Caki2 (cell line): ENCODE measurements at places on chromosomes 12 and 14.

GRCh38 chr14:72172049-72172448 is 239.8 kb downstream of the RGS6 start:
- DNase-seq: no peak

DNA sequence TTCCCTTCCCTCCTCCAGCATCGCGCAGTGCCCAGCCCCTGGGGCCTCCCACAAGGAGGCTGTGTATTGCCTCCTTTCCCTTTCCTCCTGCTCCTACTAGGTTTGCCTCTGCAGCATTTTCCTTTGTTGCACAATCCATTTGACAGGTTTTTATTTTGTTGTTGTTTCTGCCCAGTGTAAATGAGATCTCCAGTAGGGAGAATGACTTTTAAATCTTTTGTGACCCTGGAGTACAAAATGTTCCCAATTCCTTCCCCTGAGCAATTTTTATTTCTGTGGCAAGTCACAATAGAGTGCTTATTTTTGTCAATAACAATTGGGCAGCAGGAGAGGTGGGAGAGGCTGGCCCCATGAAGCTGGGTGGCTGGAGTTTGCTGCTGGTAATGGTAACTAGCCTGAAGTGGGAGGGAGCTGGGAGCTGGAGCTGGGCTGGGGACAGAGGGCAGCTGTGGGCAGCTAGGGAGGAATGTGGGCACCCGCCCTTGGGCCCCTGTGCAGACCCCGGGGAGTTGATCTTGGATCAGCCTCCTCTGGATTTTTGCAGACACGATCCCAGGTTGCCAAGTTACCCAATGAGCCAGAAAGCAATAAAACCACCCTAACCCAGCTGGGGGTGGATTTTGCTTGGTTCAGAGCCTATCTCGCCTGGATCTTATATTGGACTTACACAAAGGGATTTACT is 160.1 kb downstream of the KTN1 start:
- DNase-seq: peak; percentile 47

DNA sequence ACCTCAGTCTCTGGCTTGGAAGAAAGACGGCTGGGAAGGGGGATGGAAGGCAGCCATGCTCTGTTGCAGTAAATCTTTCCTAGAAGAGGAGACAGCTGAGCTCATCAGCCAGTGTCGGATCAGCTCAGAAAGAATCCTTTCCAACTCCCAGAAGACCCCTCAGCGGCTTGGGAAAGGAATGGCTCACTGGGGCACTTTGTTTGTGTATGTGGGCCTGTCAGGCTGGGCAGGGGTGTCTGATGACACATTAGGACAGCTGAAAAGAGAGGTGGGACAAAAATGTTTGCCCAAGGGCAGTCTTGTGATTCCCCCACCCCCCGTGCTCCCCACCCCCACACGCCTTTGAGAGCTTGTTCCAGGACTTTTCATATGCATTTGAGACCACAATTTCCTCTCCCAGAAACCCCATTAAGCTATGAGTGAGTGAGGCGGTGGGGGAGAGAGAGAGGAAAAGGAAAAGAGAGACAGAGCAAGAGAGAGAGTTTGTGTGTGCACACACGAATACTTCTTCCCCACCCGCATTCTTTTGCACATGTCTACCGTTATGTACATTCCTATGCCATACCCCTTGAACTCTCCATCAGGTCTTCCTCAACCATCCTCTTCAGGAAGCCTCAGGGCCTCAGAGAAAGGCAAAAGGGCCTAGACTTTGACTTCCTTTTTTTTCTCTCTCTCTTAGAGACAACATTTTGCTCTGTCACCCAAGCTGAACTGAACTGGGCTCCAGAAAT is 198.9 kb downstream of the ZFP36L1 start:
- peak; percentile 12 for DNase-seq

DNA sequence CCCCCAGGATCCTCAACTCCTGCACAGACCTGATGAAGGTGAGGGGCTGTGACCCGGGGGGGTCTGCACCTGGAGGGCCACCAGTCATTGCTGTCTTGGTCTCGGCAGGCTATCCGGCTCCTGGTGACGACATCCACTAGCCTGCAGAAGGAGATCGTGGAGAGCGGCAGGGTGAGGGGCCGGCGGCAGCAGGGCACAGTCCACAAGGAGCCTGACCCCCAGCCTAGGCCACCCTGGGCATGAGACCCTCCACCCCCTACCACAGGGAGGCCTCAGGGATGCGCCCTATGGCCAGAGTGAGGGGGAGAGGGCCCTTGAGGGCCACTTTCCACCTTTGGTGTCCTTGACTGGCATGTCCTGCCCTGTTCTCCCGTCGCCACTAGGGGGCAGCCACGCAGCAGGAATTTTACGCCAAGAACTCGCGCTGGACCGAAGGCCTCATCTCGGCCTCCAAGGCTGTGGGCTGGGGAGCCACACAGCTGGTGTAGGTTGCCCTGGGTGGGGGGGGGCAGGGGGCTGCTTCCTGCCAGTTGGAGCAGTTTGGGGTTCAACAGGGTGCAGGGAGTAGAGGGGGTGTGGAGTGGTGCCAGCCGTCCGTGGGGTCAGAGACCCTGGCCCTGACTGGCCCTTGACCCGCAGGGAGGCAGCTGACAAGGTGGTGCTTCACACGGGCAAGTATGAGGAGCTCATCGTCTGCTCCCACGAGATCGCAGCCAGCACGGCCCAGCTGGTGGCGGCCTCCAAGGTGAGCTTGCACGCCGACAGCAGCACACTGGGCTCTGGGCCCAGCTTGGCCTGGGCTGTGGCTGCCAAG is 25.0 kb downstream of the HIP1R start:
- peak; percentile 46 for DNase-seq

GRCh38 chr12:131459773-131460365 is 251.0 kb upstream of the SFSWAP start:
- DNase-seq: no peak
